ENCODE measurements at places on chromosomes 11 and 22.

DNA sequence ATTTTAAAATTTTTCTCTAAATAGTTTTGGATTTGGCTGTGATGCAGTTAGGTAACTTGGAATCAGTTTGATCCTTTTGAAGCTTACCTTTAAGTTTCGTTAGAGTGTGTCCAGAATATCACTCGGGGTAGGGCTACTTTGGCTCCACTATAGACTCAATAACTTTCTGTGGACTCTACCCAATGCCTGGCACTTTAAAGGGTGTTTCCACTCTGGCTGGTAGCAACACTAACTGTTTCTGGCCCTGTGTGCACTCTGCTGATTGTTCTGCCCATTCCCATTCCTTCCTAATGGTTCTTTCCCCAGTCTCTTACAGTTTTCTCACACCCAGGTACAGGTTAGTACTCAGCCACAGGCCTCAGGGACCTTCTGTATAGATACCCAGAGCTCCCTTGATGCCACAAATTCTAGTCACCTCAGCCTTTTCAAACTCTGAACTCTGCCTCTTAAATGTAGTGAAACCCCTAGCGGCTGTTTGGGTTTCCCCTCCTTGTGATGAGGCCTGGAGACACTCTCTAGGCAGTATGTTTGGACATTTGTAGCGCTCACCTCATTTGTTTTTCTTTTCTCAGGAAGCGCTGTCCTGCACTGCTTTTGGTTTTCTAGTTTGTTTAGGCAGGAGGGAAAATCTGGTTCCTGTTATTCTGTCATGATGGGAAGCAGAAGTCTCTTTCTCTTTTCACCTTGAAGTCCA lies 16.8 kb downstream of the CUL5 start:
- DNase-seq = no peak

DNA sequence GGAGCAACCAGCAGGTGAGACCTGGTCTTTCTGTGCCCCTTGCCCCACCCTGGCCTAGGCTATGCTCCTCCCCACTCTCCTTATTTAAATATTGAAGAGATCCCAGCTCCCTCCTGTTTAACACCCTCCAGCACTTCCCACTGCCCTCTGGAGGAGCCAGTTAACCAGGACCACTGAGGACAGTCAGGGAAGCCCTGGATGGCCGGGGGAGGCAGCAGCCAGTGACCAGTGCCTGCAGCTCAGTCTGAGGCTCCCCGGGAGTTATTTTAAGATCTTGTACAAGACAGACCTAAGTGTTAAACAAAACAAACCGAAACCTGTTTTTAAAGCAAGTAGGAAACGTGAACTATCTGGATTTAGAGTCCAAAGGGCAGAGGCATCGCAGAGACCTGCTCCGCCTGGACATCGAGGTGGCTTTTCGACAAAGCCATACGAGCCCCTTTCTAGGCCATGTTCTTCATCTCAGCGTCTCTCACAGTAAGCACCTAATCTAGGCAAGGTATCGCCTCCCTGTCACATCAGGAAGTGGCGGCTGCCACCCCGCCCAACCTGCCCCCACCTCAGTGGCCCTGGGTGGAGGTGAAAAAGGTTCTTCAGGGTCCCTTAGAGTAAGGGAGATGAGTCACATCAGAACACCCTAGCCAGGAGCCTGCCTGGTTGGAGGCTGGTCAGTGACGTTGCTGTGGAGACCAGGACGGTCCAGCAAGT lies 35.2 kb downstream of the TRMU start:
- no peak for DNase-seq

DNA sequence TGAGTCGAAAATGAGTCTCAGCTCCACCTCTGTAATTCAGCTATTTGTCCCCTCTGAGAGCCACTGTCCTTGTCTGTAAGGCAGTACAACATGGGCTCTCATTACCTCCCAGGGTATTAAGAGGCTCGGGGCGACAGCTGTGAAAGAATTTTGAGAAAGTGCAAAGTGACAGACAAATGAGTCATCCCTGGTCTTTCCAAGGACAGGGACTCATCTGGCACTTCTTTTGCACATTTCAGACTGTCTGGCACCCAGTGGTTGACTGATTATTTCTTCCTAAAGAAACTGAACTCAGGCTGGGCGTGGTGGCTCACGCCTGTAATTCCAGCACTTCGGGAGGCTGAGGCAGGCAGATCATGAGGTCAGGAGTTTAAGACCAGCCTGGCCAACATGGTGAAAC lies 62.1 kb upstream of the ARFGAP3 start:
- DNase-seq = no peak

DNA sequence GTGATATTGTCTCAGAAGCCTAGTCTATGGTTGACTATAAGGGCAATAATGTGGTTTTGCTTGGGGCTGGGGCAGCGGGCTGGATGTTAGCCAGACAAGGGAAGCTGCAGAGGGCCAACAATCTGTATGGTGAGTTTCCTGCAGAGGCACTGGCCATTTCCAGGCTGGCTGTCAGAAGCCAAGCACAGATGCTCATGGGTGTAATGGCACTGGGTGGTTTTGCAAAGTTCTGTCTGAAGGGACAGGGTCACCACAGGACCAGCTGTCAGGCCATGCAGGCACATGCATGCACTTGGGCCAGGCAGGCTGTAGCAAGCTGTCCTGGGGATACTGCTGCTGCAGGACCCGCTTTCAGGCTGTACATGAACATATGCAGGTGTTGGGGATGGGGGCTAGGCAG lies 41.7 kb upstream of the MUC15 start:
- no peak for DNase-seq

DNA sequence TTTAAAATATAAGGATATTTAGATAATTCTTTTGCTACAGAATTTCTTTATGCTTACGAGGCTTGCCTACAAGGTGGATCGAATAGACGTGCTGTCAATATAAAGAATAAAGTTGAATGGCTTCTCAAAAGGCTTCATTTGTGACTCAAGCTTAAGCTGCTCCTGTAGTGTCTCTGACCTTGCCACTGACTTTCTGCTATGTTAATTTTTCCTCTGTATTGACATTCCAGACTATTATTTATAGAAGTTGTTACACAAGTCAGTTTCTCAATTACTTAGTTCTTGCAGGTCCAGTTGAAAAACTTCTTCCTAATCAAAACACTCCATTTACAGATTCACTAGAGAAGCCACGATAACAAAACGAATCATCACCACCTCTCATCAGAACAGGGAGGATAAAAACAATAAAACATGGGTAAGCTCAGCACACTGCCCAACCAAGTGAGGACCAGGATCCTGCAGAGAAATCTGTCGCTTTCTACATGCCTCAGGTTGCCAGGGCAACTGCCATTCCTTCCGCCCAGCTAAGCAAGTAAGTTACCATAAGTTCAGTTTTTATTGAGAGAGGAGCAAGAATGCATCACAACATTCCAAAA lies 39.0 kb upstream of the CHKA start:
- DNase-seq = no peak

- no peak for DNase-seq
These were observed 7.5 kb downstream of the ALDH3B2 start for GRCh38 chr11:67666676-67667489.

DNA sequence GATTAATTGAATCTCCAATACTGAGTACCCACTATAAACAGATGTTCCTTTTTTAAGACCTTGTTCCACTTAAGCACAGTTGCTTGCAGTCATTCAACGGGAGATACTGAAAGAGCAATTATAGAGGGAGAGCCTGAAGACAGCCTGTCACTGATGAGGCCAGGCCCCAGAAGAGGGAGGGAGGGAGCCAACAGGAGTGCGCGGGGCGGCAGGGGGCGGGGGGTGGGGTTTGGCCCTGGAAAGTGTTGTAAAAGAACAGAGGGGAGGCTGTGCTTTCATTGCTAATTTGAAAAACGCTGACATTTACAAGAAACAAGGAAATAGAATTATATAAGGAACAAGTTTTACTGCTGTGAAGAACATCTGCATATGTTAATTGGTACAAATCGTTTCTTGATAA lies 53.1 kb downstream of the MAP6 start:
- no peak for DNase-seq

- DNase-seq = no peak
These were observed 1.5 kb downstream of the AMPD3 start for GRCh38 chr11:10456519-10456918.

Data from right renal pelvis (tissue), 4 donors.